ENCODE measurements at places on chromosomes 6 and 20.

DNA sequence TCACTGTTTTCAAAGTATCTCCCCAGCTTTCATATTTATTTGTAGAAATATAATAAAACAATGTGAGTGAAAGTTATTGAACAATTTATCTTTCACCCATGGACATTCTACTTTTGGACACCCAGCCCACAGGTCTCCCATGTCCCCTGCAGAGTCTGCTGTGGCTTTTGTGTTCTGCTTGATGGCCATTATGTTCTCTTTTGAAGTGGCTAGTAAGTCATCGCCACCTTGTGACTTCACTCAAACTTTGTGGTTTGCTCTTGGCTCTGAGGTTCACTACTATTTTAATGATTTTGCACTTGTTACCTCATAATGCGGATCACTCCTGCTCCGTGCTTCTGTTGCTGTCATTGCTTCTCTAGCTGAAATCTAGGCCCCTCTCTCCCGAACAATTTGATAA is 10.2 kb upstream of the DEFB113 start:
- no peak for DNase-seq

DNA sequence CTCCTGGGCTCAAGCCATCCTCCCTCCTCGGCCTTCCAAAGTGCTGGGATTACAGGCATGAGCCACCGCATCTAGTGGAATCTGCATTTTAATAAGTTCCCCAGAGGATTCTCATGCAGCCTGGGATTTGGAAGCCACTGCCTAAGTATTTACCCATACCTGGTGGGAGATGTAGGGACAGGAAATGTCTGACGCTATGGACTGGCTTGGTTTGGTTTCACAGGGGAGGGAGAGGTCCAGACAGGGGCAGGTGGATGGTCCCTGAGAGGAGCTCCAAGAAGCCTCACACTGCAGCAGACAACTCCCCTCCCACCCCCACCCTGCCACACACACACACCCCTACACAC is 4.4 kb downstream of the VSTM2L start:
- no peak for DNase-seq

DNA sequence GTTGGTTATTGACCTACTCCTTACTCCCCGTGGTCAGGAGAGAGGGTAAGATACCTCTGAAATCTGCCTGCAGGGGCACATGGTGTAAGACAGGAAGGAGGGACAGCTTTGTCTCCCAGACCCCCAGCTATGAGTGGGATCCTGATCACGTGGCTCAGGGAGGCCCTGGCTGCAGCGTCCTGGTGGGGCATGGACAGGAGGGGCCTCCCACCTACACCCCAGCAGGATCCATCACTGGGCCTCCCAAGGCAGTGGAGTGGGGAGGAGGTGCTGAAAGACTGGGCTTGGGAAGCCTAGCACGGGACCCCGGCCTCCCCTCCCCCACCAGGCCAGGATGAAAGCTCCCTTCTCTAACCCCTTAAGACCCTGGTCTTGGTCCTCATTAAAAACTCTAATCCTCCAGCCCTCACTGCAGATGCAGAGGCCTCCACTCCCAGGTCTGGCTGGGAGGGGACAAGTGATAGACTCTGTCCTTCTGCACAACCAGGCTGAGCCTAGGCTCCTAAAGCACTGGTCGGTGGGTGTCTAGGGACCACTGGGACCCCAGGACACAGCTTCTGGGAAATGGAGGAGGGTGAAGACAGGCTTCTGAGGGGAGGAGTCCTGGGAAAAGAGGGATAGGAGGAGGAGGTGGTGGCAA is 29.6 kb upstream of the VEGFA start:
- no peak for DNase-seq

GRCh38 chr6:158565122-158565429 is 5.2 kb downstream of the TMEM181 start:
- no peak for DNase-seq

DNA sequence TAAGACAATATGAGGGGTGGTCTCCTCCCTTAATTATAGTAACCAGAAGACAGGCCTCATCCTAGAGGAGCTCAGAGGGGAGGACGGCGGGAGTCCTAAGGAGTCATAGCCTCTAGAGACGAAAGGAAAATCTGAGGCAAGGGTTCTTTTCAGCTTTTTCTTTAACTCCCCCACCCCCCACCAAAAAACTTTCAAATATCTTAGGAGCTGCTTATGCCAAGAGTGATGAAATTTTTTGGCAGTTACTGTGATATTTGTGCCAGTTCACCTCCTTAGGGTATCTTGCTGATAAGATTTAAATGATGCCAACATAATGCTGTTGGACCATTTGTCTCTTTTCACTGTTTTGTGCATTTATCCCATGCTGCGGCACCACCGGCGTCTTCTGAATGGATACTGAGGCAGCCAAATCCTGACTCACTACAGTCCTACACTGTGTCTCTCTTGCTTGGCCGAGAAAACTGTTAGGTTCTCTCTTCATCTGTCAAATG is 44.5 kb upstream of the DSE start:
- no peak for DNase-seq

- DNase-seq, result no peak
Measured at GRCh38 chr6:79042799-79043126, 35.3 kb downstream of the PHIP start.

DNA sequence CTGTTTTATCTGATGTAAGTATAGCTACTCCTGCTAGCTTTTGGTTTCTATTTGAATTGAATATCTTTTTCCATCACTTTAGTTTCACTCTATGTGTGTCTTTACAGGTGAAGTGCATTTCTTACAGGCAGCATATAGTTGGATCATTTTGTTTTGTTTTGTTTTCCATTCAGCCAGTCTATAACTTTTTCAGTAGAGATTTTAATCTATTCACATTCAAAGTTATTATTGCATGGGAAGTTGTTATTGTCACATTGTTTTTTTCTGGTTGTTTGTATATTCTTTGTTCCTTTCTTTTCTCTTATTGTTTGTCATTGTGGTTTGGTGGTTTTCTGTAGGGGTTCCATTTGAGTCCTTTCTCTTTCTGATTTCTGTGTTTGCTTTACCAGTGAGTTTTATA is 151.2 kb downstream of the PDE10A start:
- no peak for DNase-seq

DNA sequence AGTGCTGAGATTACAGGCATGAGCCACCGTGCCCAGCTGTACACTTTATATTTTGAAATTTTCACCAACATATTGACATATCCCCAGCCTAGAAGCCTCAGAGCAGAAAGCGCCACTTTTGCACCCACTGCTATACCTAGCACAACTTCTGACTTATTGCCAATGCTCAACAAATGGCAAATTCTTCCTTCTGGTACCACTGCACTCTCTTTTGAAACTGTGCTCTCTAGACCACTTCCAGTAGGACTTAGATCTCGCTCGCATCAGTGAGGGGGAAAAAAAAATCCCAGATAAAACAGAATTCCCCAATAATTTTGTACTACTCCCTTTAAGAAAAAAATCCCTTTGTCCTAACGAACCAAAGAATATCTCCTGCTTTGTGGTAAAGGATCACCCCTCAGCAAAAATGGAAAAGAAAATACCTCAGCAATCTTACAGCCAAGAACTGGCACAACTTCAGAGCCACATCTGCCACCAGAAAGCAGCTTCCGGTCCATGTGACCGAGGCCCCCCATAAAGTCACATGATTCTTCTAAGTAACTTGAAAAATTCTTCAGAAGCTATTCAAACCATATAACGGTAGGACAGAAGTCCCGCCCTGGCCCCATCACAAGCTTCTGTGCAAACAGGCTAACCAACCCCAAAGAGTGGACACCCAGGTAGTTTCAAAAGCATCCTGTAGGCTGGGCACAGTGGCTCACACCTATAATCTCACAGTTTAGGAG is 18.5 kb upstream of the IL17F start:
- DNase-seq, result peak; percentile 7

DNA sequence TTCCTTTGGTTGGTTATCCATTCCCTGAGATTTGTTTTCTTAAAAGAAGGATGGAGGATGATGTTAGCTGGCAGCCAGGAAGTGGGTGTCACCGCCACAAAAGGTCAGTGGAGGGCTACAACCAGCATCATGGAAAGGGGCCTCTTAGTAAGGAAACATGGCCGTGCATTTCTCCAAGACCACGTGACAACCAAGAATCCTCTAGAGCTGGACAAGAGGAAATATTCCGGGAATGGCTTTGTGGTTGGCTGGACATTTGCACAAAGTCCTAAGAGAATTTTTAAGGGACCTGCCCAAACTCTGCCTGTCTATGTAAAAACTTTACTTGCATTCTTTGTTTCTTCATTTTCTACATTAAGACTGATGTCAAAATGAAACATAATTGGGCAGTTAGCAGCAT is 399.9 kb upstream of the MARCKS start:
- DNase-seq, result no peak

DNA sequence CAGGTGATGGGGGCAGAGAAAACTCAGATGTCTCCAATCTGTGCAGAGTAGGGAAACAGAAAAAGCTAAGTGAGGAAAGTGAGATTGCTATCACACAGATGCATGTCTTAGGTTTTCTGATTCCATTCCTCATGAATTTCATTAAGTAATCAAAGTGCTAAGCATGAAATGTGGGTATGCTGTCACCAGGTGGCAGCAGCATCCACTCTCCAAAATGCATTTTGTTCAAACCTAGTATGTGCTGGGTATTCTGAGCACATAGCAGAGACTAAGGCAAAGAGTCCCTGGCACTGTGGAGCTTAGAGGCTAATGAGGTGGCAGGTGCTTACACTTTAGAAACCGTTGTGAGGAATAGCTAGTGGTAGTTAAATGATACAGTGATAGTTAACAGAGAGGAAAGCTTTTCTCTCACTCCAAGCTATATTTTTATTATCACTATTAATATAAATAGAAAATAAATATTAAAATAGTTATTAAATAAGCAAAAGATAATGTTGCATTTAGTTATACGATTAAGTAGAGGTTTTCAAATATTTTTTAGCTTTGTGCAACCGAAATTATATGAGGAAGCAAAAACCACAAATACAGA is 179.5 kb downstream of the CDH26 start:
- peak; percentile 39 for DNase-seq

DNA sequence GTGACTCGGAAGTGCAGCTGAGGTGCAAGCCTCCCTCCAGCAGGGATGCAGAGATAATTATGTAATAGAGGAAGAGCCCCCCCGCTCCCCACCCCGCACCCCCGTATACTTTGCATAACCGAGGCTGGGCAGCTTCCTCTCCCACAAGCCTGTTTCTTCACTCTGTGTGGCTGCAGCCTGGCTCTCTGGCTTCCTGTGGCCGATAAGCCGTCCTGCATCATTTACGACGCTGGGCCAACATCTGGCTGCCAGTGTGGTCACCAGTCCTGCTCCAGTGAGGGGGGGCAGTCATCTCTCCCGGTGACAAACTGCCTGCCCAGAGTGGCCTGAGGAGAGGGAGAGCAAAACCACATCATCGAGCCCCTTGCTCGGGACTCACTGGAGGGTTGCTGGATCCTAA is 59.2 kb downstream of the RBM38 start:
- DNase-seq, result peak; percentile 70

GRCh38 chr6:5681480-5681879 is 325.2 kb downstream of the NRN1 start:
- no peak for DNase-seq

- no peak for DNase-seq
Measured at GRCh38 chr6:20191992-20192391, 20.3 kb downstream of the MBOAT1 start.

DNA sequence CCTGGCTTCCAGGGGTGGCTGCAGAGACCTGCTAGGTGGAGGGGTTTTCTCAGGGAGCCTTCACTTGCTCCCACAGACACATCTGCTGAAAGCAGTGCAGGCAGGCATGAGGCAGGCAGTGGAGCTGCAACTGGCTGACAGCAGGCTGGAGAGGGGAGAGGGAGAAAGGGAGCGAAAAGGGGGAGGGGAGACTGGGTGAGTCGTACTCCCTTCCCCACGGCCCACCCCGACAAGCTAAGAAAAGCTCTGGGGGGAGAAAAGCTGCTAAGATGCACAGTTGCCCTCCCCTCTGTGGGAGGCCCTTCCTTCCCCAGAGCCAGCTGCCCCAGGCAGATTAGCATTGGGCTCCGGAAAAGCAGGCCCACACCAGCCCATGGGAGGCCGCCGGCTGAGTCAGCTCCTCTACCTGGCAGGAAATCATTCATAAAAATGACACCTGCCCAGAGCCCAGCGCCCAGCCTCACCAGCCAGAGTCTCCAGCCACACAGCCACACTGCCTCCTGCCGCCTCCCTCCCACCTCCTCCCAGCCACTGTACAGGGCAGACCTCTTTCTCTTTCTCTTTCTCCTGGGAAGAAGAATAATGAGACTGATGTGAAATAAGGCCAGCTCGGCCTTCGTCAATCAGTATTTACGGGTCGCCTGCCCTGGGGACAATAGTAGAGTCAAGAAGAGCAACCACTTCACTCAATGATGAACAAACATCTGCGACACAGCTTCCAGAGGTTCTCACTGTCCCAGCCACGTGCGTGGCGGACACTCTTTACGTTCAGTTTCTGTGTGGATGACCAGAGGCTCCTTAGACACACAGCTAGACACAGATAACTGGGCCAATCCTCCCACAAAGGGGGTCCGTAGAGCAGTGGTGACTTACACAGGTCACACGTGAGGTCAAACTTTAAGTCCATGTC is 7.7 kb upstream of the C20orf203 start:
- DNase-seq, result no peak

- no peak for DNase-seq
Measured at GRCh38 chr6:118288355-118289124, 259.6 kb upstream of the PLN start.

DNA sequence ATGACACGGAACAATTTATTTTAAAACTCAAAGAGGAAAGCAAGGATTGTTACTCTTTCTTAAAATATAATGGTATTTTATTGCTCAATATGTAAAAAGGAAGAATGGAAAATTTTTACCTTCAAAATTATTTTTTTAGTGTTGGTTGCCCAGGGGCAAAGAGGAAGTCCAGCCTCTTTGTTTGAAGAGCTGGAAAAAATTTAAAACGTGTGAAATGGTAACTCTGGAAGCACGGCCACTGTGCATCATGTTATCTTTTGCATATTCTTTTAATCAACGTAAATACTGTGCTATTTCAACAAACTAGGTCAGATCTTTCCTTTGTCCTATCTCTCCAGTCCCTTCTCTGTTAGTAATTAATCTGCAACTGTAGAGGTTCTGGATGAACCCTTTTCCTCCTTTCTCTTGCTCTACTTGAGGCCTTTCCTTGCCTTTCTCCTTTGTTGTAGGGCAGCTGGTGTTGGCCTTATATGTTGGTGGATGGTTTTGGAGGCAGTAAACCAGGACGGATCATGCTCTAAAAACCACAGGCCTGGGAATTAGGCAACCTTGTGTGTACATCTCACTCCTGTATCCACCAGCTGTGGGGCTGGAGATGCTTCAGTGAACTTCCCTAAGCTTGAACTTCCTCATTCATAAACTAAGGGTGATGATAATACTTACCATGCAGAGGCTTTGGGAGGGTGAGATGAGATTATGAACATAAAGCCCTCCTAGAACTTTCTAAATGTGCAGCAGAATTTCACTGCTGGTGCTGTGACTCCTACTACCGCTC is 143.3 kb downstream of the PRL start:
- DNase-seq, result peak; percentile 30

GRCh38 chr20:51978070-51978501 is 175.8 kb upstream of the SALL4 start:
- DNase-seq, result no peak

- no peak for DNase-seq
Measured at GRCh38 chr6:106473812-106474211, 113.3 kb downstream of the CRYBG1 start.

- DNase-seq, result no peak
Measured at GRCh38 chr6:56689663-56690062, 47.0 kb upstream of the DST start.

Measured in CD4-positive, alpha-beta T cell treated with Interleukin-4 for 1 hour (primary cell).